NCI-H748 treated with DMSO at 0.1 percent for 48 hours (cell line): ENCODE measurements at places on chromosomes 13 and 19.
A peak's percentile ranks its signal among the peaks of the same experiment; 100 is the strongest.

GRCh38 chr13:40550130-40550529 lies 116.3 kb downstream of the FOXO1 start:
- DNase-seq: no peak

DNA sequence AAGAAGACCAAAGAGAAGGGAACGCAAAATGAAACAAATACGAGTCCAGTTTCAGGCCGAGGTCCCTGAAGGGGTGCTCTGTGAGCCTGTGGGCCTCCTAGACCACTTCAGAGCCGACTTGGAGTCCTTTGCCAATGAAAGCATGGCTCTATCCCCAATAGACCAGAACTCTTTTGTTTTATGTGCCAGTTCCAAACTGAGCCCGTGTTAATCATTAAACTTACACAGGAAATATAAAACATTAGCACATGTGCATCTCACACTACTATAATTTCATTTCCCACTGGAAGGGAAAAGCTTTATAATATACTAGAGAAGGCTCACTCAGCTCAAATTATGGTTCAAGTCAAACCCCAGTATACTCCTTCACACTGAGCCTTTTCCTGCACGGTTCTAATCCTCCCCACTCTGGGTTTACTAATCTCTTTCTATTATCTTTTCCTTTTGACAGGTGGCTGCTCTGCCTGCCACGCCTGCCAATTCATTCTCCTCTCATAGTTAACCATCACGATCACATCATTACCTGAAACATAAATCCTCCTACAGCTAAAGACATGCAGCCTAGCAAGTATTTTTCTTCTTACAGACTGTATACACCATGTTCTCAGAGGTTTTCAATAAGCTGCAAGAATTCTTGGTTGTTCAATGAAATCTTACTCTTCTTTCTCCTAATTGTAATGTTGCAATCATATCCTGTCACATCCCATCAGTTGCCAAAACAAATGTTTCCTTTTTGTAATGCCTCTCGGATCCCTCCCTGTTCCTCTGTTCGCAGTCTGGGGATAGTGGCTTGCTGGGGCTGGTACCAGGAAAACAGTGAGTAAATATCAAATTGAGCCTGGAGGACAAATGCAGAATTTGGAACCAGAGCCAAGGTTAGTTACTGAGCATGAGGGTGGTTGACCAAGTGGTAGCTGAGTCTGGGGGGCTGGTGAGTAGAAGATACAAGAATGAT lies 18.8 kb upstream of the WASF3 start:
- DNase-seq: peak; percentile 57

- DNase-seq: no peak
Observed at GRCh38 chr19:17604372-17605025, 49.0 kb downstream of the COLGALT1 start.

DNA sequence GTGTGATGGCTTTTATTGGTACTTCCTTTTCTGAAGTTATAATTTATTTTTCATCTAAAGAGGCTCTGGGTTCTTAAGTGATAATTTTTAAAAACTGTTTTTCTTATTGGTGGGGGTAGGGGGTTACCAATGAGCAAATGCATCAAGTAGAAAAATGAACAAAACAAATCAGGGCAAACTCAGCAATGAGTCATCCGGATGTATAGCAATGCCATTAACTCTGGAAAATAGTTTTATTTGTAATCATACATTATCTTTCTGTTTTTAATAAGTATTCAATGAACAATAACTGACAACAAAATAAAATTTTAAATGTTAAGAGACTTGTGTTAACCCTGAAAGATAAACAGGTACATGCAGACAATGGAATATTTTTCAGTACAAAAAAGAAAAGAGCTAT lies 67.6 kb downstream of the UFM1 start:
- no peak for DNase-seq

DNA sequence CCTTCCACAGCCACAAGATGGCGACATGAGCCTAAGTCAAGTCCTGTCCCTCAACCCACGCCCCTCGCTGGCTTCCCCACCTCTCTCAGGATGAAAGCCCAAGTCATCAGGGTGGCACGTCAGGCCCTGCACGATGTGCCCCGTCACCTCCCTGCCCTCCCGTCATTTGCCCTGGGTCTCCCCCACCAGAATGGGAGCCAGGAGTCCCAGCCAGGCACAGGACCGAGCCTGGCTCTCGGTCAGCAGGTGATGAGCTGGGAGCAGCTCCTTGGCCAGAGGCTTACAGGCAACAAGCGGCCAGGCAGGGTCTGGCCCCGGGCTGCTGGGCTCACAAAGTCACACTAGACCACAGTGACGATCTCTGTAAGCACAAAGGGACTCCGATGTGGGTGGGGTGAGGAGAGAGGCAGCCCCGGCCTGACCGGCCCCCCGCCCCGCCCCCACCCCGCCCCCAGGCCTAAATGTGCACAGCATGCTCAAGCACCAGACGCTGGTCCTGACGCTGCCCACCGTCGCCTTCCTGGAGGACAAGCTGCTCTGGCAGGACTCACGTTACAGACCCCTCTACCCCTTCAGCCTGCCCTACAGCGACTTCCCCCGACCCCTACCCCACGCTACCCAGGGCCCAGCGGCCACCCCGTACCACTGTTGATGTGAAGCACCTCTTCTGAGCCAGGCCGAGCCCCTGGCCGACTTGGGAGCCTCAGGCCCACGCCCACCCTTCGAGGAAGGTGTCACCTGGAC lies 7.3 kb downstream of the MRPL4 start:
- DNase-seq: peak; percentile 48

GRCh38 chr13:53104136-53104535 lies 75.5 kb downstream of the OLFM4 start:
- no peak for DNase-seq

- no peak for DNase-seq
Observed at GRCh38 chr13:85853161-85853894, 54.1 kb upstream of the SLITRK6 start.

DNA sequence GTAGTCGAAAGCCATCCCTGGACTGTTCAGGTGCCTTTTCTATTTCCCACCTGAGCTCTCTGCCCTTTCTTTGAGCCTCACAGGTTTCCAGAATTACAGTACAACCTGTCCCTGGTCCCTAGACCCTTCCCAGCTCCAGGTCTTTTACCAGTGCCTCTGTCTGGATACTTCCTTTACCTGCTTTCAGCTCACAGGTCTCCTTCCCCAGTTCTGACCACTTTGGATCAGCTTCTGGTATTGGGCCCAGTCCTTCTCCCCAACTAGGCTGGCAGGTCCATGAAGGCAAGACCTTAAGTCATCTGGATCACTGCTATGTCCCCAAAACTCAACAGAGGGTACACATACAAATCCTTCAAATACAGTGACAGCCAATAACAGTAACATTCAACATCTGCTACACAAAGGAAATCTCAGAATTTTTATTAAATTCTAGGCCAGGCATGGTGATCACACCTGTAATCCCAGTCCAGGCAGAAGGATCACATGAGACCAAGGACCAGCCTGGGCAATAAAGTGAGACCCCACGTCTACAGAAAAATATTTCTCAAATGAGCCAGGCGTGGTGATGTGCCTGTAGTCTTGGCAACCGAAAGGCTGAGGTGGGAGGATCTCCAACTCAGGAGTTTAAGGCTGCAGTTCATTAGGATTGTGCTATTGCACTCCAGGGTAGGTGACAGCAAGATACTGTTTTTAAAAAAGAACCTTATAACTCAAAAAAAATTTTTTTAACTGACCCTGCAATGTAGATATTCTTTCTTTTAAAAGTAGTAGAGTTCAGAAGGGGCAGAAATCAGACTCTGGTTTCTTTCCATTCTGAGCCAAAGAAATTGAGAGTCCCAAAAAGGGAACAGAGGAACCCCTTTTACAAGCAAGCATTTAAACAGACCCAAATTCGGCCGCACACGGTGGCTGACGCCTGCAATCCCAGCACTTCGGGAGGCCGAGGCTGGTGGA lies 1.3 kb downstream of the RPS16 start:
- no peak for DNase-seq
